GM23248 (cell line): ENCODE measurements at places on chromosomes 1 and 21. TPM values are rescaled to one million over a fixed set of nuclear protein-coding genes. Genes with fewer than 3 reads are reported as not detected.

Gene UBQLN4
- 9.9 and 10.6 TPM in 2 replicates for polyA plus RNA-seq

DNA sequence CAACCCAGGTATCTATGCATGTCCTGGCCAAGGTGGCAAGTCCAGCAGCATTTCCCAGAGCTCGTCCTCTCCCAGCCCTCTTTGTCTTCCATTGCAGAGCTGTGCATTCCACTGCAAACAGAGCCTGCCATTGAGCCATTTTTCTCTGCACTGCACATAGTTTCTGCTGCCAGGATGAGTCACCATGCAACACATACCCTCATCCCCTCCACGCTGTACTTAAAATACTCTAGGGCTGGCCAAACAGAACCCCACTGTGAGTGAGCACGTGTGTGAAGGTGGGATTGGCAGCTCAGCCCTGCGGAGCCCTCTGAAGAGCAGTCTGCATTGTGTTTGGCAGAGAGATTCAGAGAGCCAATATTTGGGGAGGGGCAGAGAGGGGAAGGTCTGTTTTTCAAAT, 3.9 kb upstream of the ATP1B1 start:
- peak; percentile 81 for DNase-seq

DNA sequence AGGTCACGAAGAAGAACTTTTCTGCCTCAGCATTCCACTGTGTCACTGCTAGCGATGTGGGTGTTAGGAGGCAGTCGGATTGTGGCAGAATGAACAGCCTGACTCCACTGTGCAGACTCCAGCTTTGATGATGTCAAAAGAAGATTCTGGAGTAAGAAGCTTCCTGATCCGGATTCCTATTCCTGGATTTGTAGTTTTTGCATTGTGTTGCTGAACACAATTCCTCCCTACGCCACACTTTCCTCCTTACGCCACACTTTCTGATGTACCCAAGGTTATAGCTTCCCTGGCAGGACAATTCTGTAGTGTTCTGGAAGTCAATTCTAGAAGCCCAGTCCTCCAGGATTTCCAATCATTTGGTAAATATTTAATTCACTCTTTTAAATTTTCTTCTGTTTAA, 665.2 kb upstream of the ADGRL2 start:
- DNase-seq = no peak

Gene SLC37A1
- 0.23 TPM in 1 of 2 replicates, not detected in the other for polyA plus RNA-seq

- DNase-seq = peak; percentile 40
These were observed 53.9 kb downstream of the LAMC2 start for GRCh38 chr1:183239793-183240525.

DNA sequence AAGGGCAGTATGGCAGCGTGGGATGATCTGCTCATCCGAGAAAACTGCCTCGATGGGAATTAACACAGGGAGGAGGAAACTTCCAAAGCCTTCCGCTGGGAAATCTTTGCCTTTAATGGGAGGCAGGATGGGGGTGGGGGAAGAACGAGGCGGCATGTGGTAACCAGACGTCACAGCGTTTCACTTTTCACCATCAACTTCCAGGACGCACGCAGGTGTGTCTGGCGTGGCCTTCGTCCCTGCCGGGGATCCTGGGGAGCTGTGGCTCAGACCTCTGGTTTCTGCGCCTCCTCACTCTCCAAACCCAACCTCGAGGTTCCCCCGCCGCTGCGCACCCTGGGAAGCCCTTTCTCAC, 282 bp downstream of the RSPH1 start:
- peak; percentile 53 for DNase-seq

- DNase-seq = no peak
These were observed 15.0 kb downstream of the CAMSAP2 start for GRCh38 chr1:200753650-200754198.

Gene LCE1D
- not detected in 2 replicates for polyA plus RNA-seq

DNA sequence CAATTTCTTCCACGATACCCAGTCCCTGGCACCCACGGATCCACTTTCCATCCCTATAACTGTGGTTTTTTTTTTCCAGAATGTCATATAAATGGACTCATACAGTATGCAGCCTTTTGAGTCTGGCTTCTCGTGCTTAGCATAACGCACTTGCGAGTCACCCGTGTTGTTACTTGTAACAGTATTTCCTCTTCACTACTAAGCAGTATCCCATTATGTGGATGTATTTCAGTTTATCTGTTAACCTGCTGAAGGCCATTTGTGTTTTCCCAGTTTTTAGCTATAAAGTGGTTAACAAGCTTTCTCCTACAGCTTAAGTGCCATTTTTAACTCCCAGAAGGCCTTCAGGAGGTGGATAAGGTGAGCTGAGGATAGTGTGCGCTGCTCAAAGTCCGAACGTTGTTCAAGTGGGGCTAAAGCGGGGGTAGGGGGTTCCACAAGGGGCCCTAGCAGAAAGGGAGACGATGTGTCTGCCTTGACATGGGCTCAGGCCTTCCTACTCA, 829 bp downstream of the ADAR start:
- peak; percentile 89 for DNase-seq

GRCh38 chr1:170355267-170355801, 176.6 kb upstream of the GORAB start:
- DNase-seq = no peak

Gene SLC16A4
- polyA plus RNA-seq = 15.6 and 15.9 TPM in 2 replicates

GRCh38 chr1:229121845-229122436, 149.0 kb upstream of the RAB4A start:
- DNase-seq = no peak

Gene RPAP2
- polyA plus RNA-seq = 25.5 and 25.8 TPM in 2 replicates

GRCh38 chr1:20993716-20994575, 182.8 kb downstream of the EIF4G3 start:
- no peak for DNase-seq

DNA sequence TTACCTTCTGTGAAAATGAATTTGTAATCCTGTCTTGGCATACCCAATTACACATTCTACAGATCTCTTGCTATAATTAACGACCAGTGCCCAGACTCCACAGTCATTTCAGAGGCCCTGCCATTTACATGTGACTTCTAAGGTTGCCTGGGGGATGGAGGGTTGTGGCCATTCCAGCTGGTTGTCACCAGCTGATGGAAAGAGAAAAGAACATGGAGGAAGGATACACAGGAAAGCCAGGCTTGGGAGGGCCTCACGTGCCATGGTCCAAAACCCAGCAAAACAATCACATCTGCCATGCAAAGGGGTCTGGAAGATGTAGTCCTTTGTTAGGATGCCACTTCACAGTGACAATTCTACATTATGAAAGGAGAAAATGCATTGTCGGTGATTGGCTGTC, 59.3 kb downstream of the LAMC2 start:
- no peak for DNase-seq

Gene TMEM81
- 0.75 and 0.95 TPM in 2 replicates for polyA plus RNA-seq

DNA sequence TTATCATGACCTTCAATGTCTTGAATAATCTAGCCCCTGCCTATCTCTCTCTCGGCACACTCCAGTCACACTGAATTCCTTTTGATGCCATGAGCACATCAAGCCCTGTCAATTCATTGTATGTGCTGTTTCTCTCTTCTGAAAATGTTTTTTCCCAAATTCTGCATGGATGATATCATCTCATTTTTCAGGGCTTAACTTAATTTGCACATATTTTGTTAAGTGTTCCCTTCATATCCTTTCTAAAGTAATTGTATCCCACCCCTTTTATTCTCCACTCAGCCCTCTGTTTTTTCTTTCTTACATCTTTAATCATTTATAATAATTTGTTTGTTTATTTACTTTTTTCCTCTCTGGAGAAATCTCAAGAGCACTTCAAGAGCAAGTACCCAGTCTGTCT, 149.9 kb downstream of the ZNF326 start:
- DNase-seq = no peak

Gene UBASH3A
- not detected in 2 replicates for polyA plus RNA-seq

Gene HORMAD1
- not detected in 2 replicates for polyA plus RNA-seq

Gene EFNA4
- polyA plus RNA-seq = 4.4 and 4.6 TPM in 2 replicates

- peak; percentile 37 for DNase-seq
These were observed 80.2 kb downstream of the NTMT2 start for GRCh38 chr1:170225781-170226530.

- DNase-seq = peak; percentile 57
These were observed 37.3 kb upstream of the KAZN start for GRCh38 chr1:14561014-14561693.

GRCh38 chr1:11980676-11980972, 380 bp downstream of the MFN2 start:
- no peak for DNase-seq

Gene RPS8
- polyA plus RNA-seq = 570 and 596 TPM in 2 replicates

- no peak for DNase-seq
These were observed 59.5 kb downstream of the KCNK1 start for GRCh38 chr1:233673261-233673946.

Gene ARHGAP29
- polyA plus RNA-seq = 145 and 152 TPM in 2 replicates

DNA sequence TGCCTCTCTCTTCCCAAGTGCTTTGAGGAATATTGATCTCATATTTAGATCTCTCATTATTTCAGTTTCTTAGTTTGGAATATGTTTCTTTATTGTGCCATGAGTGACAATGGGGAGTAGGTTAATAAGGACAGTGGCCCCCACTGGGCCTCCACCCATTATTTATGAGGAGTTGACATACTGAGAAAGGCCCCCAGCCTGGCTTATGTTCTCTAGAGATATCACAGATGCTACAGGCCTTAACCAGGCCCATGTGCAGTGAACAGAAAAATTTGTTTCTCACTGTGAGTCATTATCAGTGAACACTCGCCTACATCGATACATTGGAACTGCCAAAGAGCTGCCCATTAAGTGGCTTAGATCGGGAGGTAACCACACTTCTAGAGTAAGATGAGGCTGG, 35.7 kb upstream of the SYT6 start:
- no peak for DNase-seq

Gene EPHB2
- polyA plus RNA-seq = 1.0 and 2.0 TPM in 2 replicates

Gene TFF2
- not detected in 2 replicates for polyA plus RNA-seq

DNA sequence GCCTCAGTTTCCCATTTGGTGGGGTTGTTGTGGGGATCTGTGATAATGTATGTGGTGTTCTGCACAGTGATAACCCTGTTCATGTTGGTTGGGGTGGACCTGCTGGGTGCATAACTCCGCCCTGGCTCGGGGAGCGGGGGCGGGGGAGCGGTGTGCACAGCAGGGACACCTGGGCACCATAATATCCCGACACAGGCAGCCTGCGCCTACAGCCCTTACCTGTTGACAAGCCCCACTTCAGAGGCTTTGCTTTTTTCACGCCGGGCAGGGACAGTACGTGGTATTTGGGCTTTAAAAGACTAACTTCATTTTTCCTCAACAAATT, 48.0 kb upstream of the ACOT11 start:
- no peak for DNase-seq

Gene DYNLT4
- 0.52 and 0.59 TPM in 2 replicates for polyA plus RNA-seq

GRCh38 chr1:240555524-240555923, 56.4 kb downstream of the GREM2 start:
- peak; percentile 50 for DNase-seq

DNA sequence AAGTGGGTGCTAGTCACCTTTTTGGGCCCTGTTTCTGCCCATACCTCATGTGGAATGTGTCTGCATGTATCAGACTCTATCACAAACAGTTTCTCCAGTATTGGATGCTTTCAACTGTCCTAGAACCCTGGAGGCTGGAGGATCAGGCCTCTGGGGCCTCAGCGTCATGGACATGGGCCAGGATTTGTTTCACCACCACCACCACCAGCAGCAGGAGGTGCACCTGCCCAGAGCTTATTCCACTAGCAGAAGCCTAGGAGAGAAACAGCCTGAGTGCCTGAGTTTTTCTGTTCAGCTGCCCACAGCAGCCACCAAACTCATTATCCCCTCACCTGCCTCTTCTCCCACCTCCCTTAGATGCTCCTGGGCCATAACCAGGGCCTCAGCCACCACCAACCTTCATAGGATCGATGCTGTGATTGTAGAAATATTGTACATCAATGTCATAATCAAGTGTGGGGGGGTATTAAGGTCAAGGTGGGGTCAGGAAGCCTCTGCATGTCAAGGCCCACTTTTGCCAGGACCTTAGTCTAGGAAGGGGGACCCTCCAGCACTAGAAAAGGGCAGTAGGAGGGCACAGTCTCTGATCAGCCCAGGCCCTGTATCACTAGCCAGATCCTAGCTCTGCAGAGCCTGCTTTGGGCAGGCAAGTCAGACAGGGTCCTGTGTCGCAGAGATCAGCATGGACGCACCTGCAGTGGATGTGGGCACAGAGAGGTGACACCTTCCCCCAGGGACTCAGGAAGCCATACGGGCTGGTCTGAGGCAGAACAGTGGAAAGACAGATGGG, 9.3 kb downstream of the DMAP1 start:
- DNase-seq = no peak

DNA sequence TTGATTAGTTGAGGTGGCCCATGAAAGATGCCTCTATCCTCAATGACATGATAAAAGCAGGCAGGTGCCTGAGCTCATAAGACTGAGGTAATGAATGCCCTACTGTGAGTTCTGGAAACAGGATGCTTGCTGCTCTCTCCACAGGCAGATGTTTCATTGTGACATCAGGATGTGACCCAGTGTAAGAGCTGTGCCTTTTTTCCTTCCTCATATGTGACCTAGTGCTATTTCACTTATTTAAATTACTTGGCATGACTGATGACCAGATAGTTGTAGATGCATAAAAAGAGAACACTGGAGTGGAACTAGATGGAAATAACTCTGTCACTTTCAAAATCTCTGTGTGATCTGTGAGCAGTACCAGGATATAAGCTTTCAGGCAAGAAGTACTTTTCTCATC, 31.9 kb downstream of the KIF14 start:
- no peak for DNase-seq

DNA sequence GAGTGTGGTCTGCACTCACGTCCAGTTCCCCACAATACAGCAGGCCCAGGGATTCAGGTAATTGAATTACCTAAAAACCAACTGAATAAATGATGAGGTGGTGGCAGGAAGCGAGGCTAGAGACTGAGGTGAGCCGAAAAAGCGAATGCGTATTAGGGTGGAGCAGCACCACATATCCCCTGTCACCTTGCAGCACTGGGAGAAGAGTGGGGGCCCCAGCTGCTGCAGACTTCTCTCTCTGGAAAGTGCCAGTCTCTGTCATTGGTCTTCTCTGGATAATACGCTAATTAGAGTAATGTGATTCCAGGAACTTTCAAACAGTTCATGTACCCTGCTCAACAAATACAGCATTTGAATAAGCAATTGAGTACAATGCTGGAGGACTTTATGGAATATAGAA, 199.0 kb downstream of the RPS6KC1 start:
- DNase-seq = no peak

DNA sequence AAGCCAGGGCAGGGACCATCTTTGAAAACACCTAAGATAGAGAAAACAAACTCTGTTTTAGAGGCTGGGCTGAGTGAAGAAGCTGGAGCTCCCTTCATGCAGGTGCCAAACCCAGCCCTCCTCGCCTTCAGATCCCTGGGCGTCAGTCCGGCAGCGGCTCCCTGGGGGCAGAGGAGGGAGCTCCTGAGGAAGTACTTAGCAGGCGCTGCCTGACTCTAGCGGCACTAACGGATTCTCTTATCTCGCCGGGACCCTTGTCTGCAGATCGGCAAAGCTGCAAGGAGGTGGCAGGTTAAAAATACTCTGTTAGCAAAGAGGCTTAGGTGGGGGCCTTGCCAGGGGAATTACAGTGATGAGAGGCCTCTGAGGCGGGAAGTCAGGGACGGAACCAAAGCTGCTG, 79.6 kb downstream of the PLXNA2 start:
- DNase-seq = no peak
